ENCODE measurements at places on chromosomes 6 and 20. TPM values are rescaled to one million over a fixed set of nuclear protein-coding genes. Genes with fewer than 3 reads are reported as not detected.

DNA sequence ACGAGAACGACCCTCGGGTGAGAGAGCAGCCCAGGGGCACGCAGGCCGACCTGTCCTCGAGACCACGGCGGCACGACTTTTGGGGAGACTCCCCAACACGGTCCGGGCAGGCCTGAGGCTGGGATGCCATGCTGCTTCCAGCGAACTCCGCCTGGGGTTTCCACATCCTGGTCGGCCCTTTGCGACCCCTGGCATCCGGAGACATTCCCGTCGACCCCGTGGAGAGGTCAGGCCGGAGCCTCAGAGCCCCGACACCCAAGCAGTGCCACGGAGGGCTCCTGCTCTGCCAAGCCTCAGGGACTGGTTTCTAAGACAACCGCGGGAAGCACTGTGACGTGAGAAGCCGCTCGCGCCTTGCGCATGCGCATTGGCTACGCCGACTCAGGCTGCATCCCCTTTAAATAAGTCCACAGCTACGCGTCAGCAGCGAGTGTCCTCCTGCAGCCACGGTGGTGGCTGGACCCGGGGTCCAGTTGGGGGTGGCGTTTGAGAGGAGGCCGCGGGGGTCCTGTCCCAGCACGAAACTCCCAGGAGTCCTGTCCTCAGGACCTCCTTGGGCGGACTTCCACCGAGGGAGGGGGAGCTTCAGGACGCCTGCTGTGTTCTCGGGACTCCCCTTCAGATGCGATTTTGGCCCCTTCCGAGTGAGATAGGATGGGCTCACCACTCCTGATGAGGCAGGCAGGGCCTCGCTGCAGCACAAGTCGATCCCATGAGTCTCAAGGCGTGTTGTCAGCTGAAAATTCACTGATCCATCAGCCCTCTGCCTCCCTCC is 1089.3 kb upstream of the DEFB115 start:
- DNase-seq: no peak

DNA sequence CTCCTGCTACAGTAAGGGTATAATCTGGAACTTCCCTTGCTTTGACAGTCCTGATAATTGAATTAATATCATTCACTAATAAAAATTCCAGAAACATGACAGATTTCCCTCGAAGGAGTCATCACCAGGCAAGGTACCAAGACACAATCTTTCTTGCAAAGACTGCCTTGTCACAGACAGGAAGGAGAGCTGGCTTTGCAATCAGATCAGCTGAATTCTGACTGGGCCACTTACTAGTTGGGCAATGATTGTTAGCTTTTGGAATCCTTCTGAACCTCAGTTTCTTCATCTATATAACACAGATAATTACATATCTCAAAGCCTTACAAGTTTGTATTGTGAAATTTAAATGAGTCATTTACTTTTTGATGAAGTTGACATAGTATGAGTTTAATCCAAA is 344.2 kb downstream of the RFPL4B start:
- DNase-seq: no peak

DNA sequence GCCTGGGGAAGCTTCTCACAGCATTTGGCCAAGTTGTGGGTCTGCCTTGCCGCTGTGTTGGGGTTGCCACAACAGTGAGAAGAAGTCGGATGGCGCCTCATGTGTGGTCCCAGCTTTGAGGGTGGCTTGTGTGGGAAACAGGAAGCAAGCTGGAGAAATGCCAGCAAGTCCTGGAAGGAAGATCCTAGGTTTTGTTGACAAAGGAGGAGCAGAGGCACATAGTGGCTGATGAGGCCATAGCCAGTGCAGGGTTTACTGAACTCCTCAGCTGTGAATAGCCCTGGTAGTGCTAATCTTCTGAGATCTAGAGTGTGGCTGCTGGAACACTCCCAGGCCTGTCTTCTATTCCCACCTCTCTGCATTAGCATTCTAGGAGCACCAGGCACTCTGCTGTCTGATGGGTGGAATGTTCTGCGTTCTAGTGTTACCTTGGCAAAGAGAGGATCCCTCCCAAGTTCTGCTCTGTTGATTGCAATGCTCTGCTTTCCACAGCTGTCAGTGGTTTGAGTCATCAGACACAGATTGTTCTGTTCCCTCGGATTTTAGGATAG is 25.2 kb downstream of the SNPH start:
- DNase-seq: no peak

DNA sequence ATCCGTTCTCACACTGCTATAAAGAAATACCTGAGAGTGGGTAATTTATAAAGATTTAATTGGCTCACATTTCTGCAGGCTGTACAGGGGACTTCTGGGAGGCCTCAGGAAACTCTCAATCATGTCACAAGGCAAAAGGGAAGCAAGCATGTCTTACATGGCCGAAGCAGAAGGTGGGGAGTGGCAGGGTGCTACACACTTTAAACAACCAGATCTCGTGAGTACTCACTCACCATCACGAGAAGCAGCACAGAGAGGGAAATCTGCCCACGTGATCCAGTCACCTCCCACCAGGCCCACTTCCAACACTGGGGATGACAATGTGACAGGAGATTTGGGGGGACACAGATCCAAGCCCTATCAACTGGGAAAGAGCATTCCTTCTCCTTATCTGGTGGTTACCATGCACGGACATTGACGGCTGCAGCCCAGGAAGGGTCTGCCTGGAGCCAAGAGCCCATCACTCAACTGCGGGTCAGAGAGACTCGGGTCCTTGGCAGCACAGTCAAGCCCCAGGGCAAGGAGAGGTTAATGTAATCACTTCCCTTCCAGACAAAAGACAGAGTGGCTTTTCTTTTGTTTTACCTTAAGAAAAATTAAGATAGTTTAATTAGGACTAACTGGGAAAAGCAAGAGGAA is 112.3 kb upstream of the CST7 start:
- DNase-seq: no peak

DNA sequence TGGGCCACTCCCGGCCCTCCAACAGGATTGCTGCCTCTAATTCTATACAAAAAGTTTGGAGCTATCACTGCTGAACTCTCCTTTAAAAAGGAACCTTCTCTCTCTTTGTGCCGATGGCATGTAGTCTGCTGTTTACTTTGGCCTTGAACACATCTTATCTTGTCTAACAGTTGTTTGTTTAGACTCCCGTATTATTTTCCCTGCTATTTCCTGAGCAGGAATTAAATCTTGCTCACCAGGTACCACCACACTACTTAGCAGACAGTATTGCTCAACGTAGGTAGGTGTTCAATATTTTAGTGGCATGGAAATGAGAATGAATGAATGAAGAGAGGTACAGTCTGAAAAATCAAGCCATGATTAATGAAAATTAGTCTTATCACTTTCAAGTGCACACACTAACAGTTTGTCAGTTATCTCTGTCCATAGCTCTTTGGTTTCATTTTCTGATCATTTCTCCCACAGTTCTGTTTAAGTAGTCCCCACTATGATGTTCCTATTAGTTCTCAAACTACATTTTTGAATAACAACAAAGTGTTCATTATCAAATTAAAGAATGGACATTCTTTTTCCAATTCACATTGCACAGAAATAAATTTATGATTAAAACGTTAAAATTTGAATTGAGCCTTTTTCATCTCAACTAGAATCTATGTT is 6.8 kb upstream of the HEY2 start:
- no peak for DNase-seq

FLRT3 gene
- polyA plus RNA-seq: 9.0 TPM

CTAGE9 gene
- polyA plus RNA-seq: not detected

SSTR4 gene
- polyA plus RNA-seq: not detected

ALDH5A1 gene
- 14.1 TPM for polyA plus RNA-seq
